ENCODE measurements at places on chromosomes 7 and 10.
A peak's percentile ranks its signal among the peaks of the same experiment; 100 is the strongest.

DNA sequence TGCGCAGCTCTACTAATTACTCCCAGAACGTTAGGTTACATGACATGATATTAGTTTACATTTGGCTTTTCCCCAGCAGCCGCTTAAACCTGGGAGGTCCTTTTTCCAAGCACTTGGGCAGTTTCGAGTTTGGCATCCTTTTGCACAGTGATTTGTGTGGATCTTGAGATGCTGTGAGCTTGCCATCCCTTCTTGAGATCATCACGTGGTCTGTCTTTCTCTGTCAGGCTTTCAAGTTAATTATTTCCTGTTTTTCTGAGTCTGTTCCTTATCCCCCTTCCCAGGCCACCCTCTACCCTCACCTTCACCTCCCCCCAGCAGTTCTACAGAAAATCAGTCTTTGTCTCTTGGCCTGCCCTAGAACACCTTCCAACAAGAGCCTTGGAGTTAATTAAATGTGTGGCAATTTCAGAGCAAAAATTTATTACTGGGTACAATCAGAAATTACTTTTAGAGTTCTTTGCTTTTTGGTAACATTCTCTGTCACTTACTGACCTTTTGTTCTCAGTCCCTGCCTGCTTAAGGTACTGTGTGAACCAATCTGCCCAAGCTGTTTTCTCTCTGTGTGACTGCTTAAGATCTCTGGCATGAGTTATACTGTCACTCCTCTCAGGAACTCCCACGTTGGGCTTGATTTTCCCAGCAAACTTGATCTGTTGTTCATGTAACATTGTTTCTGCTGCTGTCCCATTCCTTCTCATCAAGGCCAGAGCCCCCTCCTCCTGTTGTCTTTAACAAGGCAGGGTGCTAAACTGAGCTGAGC, 3.1 kb upstream of the SLF2 start:
- H3K36me3 ChIP-seq = no peaks in the 10 kb centered on the region
- DNase-seq = peak; percentile 33
- H3K4me1 ChIP-seq = peaks cover 40% of the 10 kb centered on the region
- no peak overlapping the region for H3K4me3 ChIP-seq

DNA sequence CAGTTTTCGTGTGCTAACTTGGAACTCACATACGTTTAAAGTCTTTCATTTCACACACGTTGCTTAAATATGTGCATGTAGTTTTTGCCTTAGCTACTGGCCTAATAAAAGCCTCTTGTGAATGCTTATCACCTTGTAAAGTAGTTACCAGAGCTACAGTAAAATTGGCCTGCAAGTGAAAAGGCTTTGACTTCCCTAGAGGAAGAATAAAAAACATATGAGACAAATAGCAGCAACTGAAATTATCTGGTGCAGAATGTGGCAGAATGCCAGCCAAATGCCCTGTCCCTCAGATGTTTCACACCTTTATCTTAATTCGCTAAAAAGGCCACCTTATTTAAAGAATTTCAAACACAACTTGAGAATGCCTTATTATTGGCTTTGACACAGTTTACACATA, 28.1 kb upstream of the RPA3 start:
- H3K27ac ChIP-seq = no peak overlapping the region
- peaks cover 8% of the 10 kb centered on the region for H3K4me1 ChIP-seq
- H3K36me3 ChIP-seq = no peaks in the 10 kb centered on the region
- no peaks in the 10 kb centered on the region for H3K27me3 ChIP-seq
- no peak for DNase-seq

DNA sequence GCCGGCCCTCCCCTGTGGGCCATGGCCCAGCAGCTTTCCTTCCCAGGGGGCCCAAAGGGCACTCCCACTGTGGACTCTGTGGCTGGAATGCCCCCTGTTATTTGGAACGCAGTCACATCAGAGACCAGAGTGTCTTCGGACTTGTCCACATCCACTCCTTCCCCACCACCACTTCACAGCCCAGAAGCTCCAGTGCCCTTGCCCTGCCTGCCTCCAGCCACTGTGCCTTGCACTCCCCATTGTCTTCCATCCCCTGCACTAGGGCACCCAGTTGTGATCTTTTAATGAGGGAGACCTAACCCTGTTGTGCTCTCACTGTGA, 19.4 kb downstream of the INSIG1 start:
- no peak for DNase-seq
- no peaks in the 10 kb centered on the region for H3K27me3 ChIP-seq
- no peak overlapping the region for H3K27ac ChIP-seq
- H3K4me3 ChIP-seq = no peak overlapping the region
- H3K36me3 ChIP-seq = no peaks in the 10 kb centered on the region

GRCh38 chr7:130947792-130948580, 214.0 kb upstream of the KLF14 start:
- no peak for DNase-seq
- H3K27ac ChIP-seq = no peak overlapping the region
- H3K36me3 ChIP-seq = no peaks in the 10 kb centered on the region

GRCh38 chr7:97480772-97481390, 251.0 kb upstream of the TAC1 start:
- no peak overlapping the region for H3K27ac ChIP-seq
- no peaks in the 10 kb centered on the region for H3K36me3 ChIP-seq
- H3K27me3 ChIP-seq = peaks cover 2% of the 10 kb centered on the region
- no peaks in the 10 kb centered on the region for H3K4me1 ChIP-seq

DNA sequence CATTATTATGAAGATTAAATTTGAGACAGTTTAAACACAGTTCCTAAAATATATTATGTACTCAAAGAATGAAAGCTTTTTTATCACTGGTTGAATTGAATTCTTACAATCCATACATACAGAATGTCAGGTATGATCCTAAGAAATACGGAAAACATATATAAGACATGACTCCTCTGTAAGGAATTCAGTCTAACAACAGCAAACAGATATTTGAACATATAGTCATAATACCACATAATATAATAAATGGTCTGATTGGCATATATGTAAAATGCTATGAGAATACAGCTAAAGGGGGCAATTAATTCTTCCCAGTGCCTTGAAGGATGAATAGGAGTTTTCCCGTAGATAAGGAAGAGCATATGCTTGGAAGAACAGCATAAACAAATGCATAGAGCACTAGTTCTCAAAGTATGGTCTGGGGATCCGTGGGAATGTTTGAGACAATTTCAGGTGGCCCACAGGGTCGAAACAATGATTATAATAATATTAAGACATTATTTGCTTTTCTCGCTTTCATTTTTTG, 10.6 kb upstream of the ARID5B start:
- no peaks in the 10 kb centered on the region for H3K36me3 ChIP-seq
- H3K4me3 ChIP-seq = no peak overlapping the region
- H3K4me1 ChIP-seq = no peaks in the 10 kb centered on the region
- DNase-seq = no peak
- no peak overlapping the region for H3K27ac ChIP-seq

DNA sequence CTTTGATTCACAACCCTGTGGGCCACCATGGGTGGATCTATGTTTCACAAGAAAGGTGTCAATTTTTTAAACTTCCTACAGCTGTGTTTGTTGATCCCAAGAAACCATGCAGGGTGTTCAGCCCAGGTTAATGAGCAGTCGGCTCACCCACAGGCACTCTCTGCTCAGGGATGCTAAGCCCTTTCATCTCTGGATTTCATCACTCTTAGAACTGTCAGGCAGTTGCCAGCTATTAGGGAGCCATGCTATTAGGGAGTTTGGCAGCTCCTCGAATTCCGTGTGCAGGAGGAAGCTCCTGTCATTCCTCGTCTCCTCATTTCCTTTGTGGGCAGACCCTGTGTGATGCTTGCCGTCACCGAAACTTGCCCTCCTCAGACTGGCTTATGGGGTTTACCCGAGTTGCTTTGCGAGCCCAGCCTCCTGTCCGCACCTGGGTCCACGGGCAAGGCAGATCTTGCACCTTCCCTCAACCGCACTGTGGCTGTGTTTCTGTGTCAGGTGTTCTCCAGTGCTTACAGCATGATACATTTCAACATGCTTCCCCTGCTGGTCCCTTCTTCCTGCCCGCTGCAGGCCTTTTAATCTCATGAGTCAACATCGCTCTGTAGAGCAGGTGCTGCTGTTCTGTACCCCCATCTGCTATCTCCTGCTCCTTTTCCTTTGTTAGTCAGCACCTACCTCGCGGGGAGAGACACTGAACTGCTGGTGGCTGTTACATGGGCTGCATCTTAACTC, 509.8 kb downstream of the SUGCT start:
- H3K27me3 ChIP-seq = no peaks in the 10 kb centered on the region
- no peak overlapping the region for H3K4me3 ChIP-seq
- no peak overlapping the region for H3K27ac ChIP-seq
- peaks cover 6% of the 10 kb centered on the region for H3K4me1 ChIP-seq

DNA sequence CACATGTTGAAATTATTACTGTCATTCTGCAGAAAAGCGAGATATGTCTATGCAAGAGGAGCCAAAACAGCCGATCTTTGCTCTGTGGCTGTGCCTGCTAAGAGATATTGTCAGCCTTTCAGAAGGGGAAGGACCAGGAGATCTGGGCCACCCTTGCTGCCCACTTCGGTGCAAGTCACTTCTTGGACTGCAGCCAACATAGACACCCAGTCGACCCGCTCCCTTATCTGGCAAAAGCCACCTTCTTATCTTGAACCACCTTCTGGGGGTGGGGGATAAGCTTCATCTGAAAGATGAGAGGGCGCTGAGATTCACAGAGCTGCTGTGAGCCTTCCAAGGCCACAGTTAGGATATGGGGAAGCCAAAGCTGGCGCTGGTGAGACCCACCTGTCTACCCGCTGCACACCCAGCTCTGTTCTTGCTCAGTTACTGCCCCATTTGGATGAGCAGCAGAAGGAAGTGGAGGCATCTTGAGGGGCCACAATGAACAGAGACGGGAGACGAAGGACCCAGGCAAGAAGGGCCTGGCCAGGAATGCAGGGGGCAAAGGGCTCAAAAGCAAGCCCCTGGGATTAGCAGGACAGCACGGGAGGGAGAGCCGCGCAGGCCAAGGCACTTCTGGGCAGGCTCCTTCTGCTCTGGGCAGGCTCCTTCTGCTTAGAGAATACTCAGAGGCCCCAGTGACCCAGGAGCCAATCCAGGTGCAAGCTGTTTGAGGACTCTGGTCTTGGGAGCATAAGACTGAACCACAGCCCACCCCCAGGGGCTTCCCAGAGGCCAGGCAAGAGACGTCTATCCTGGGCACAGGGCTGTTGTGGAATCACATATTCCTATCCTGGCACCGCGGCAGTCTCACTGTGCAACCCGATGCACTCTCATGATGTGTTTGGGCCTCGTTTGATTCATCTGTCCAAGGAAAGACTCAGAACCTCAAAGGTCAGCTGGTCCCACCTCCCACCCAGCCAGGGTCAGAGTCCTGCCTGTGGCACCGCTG, 38.4 kb upstream of the NPFFR1 start:
- no peaks in the 10 kb centered on the region for H3K36me3 ChIP-seq
- H3K27me3 ChIP-seq = no peaks in the 10 kb centered on the region
- no peak overlapping the region for H3K4me3 ChIP-seq
- no peak for DNase-seq

DNA sequence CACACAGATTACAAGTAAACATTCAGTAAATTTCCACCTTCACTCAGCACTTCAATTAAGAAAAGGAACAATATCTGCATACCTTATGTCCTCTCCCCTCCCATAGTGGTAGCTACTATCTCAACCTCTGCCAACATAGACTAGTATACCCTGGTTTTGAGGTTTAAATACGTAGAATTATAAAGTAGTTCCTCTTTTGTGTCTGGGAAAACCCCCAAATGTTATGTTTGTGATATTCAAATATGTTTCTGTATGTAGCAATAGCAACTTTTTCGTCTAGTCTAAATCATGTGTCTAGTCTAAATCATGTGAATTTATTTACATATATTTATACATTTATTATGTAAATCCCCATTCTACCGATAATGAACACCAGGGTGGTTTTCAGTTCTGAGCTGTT, 13.2 kb upstream of the CAMK2B start:
- no peak overlapping the region for H3K27ac ChIP-seq
- H3K4me1 ChIP-seq = no peaks in the 10 kb centered on the region
- H3K27me3 ChIP-seq = peaks cover 3% of the 10 kb centered on the region
- DNase-seq = no peak
- H3K36me3 ChIP-seq = no peaks in the 10 kb centered on the region

DNA sequence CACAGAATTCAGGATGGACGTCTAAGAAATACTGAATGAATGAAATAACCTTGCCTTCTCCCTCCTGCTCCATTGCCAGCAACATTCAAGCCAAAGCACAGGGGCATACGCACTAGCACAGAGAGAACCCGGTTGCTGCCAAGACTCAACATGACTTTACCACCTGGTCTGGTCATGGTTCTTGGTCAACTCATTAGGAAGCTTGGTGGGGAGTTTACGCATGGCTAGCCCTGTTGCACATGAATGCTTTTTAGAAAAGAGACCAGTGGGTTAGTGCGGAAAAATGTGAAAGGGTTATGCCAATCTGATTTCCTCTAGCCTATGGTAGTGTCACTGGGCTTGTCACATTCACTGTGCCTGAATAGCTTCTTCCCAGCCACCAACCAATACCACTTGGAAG, 187.6 kb upstream of the NEBL start:
- no peaks in the 10 kb centered on the region for H3K36me3 ChIP-seq
- no peaks in the 10 kb centered on the region for H3K27me3 ChIP-seq
- no peak overlapping the region for H3K27ac ChIP-seq

- DNase-seq = no peak
- H3K4me3 ChIP-seq = no peak overlapping the region
- H3K36me3 ChIP-seq = no peaks in the 10 kb centered on the region
Measured at GRCh38 chr10:80581469-80581835, 43.8 kb downstream of the SH2D4B start.

- H3K27me3 ChIP-seq = no peaks in the 10 kb centered on the region
- no peak for DNase-seq
- no peak overlapping the region for H3K4me3 ChIP-seq
- no peaks in the 10 kb centered on the region for H3K36me3 ChIP-seq
Measured at GRCh38 chr7:140526787-140527664, 47.7 kb upstream of the MKRN1 start.

- H3K27me3 ChIP-seq = no peaks in the 10 kb centered on the region
- DNase-seq = peak; percentile 41
- H3K4me1 ChIP-seq = peaks cover 10% of the 10 kb centered on the region
- no peaks in the 10 kb centered on the region for H3K36me3 ChIP-seq
- H3K27ac ChIP-seq = peak overlapping the region; percentile 64
- H3K4me3 ChIP-seq = no peak overlapping the region
Measured at GRCh38 chr10:34489973-34490745, 324.9 kb downstream of the PARD3 start.

- H3K4me1 ChIP-seq = no peaks in the 10 kb centered on the region
- no peaks in the 10 kb centered on the region for H3K36me3 ChIP-seq
- peak; percentile 27 for DNase-seq
- no peaks in the 10 kb centered on the region for H3K27me3 ChIP-seq
- no peak overlapping the region for H3K4me3 ChIP-seq
Measured at GRCh38 chr10:22042557-22043326, 39.2 kb upstream of the DNAJC1 start.

- H3K36me3 ChIP-seq = no peaks in the 10 kb centered on the region
- no peak for DNase-seq
- no peaks in the 10 kb centered on the region for H3K4me1 ChIP-seq
- no peak overlapping the region for H3K4me3 ChIP-seq
- no peak overlapping the region for H3K27ac ChIP-seq
Measured at GRCh38 chr10:83343676-83344075, 795.6 kb upstream of the GHITM start.

- H3K27ac ChIP-seq = no peak overlapping the region
- DNase-seq = no peak
Measured at GRCh38 chr7:119127706-119128105, 903.2 kb downstream of the ANKRD7 start.

Measured in hepatocyte (in vitro differentiated cells).